RPMI7951 (cell line): ENCODE measurements at places on chromosomes 12 and 14.

DNA sequence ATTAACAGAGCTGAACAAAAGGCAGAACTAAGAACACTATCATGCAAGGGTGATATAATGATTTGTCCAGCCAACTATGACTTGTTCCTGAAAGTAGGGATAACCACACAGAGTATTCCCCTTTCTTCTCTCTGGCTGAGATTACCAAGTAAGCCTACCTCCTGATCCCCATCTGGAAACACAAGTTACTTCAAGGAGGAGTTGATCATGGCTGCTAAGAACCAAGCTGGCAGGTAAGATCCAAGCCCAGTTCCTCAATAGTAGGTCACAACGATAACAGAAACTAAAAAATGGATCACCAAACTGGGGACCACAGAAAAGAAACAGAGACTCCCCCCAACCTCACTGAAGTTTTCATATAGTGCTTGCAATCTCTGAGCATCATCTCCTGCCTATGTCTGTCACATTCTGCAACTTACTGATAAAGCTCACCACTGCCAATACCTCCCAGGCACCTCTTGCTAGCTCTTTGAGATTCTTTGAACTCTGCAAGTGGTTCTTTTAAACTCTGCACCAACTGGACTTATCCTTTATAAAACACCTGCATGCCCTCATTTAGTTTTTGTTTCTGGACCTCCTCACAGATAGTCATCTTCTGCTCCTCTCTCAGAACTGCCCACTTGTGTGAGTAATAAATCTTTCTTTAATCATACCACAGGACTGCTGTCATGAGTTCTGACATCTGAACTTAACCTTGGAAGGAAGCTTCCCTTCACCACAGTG, 76.6 kb downstream of the LRP6 start:
- no peak for DNase-seq

GRCh38 chr14:61257469-61258057, 23.6 kb downstream of the TMEM30B start:
- DNase-seq, result no peak

DNA sequence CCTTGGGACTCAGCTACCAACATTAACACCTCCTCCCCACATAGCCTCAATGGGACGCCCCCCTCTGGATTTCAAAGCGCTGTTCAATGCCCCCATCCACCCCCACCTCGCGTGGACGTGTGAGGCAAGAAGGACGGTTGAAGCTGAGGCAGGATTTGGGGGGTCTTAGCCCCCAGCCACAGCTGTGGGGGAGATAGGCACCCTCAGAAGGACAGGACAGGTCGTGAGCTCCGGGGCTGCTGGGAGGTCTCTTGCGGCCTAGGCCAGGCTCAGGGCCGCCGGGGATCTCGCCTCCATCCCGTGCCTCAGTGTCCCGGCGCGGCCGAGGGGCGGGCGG, 8.3 kb upstream of the SP7 start:
- no peak for DNase-seq

- no peak for DNase-seq
Observed at GRCh38 chr12:98053202-98053601, 462.2 kb upstream of the TMPO start.
